ENCODE measurements at places on chromosomes 7 and 10.

DNA sequence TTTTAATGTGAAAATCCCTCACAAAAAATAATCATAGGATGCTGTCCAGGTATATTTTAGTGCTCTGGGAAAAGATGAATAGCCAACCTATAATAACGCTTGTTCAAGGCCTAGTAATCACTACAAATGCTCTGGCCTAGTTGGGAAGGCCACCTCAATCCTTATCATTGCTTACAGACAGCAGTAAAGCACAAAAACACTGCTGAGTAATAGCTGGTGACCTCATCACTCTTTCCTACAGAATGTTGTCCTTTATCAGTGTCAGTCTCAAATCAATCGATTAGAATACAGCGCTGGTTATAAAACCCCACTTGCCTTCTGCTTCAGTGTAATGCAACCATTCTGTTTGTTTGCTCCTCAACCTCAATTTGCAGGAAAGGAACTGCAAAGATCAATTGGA, 72.6 kb upstream of the STEAP1 start:
- DNase-seq = no peak

GRCh38 chr7:20199015-20199737, 18.0 kb downstream of the MACC1 start:
- no peak for DNase-seq

DNA sequence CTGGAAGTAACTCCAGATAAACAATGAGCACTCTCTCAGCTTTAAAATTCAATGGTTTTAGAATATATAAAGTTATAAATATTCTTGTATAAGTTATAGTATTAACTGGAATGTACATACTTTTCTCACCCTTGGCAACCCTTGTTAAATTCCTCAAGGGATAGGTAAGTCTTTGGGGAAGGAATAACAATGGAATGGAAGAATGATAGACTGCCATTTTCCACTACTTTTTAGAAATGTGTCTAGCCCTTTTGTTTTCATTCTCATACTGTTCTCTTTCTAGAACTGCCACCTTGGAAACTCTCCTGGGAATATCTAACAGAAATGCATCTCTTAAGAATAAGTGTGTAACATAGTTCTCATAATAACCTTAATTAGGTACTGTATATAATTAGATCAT, 8.3 kb downstream of the KIF5B start:
- DNase-seq = no peak

GRCh38 chr10:97781618-97782331, 10.0 kb upstream of the SFRP5 start:
- no peak for DNase-seq

DNA sequence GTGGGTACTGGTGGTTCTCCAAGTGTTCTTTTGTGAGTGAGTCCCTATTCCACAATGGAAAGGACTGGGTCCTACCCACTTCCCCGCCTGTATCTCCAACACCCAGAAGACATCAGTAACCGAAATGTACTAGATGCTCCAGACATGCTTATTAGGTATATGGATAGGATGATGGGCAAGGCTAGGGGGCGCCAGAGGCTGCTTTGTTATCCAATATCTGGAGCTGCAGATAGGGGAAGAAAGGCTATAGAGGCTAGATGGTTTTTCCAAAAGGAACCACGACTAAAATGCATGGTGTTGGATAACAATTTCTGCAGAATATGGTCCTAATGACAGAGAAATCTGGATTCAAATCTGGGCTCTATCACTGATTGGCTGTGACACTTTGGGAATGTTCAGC, 56.2 kb upstream of the TM9SF3 start:
- peak; percentile 42 for DNase-seq

DNA sequence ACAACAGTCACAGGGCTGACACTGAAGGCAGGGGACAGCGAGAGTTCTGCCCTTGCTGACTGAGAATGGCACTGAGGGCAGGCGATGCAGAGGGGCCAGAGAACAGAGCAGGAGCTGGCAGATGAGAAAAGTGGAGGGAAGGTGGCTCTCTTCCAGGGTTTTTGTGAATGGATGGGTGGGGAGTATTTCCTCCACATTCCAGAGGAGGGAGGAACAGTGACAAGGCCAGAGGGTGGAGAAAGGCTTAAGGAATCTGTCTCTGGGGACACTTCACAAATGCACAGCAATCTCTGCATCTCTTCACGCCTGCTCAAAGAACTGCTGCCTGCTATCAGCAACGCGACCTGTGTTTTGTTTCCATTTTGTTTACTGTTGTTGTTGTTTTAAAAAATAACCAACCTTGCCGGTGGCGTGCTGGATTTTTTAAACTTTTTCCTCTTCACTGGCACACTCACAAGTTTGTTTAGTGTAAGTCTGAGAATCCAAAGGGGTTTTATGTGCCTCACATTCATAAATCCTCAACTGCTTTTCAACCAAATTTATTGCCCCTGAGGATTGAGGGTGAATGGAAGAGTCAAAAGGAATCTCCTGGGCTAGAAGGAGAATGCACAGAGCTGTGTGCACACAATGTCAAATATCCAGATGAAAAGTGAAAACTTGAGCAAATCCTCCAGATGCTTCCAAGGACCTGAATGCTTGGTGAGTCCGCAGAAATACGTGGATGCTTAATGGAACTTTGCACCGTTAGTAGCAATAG, 129.3 kb downstream of the GLI3 start:
- no peak for DNase-seq

GRCh38 chr7:47040795-47041347, 541.0 kb downstream of the TNS3 start:
- no peak for DNase-seq

DNA sequence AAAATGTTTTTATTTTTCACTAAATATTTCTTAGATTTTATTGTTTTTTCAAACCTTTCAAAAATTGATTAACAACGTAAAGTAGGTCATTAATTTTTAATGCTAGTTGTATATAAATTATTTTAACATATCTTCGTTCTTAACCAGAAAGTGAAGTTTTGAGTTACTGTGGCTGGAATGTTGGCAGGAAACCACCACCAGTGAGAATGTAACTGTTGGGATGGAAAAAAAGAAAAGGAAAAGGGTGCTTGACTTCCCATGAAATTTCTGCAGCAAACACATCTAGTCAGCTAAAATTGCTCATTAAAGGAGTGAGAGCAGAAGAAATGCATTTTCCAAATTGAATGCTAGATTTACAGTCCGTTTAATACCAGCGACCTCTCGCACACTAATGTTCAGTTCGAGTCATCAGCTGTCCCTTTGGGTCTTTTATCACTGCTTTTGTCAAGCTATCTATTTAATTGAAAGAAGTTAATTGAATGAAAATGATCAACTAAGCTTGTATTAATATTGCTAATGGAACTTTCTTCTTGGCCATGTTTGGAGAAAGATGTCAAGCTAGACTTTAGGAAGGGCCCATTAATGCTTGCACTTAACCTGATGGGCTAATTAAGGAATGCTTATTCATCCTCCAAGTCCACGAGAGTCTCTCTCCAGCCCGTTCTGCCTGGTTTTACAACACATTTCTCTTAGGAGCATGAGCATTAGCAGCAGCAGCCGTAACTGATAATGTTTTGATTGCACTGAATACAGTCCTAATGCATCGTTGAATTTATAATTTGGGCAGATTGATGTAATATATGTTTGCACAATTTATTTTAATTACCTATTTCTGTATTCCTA, 70.1 kb downstream of the UBE3C start:
- DNase-seq = no peak

DNA sequence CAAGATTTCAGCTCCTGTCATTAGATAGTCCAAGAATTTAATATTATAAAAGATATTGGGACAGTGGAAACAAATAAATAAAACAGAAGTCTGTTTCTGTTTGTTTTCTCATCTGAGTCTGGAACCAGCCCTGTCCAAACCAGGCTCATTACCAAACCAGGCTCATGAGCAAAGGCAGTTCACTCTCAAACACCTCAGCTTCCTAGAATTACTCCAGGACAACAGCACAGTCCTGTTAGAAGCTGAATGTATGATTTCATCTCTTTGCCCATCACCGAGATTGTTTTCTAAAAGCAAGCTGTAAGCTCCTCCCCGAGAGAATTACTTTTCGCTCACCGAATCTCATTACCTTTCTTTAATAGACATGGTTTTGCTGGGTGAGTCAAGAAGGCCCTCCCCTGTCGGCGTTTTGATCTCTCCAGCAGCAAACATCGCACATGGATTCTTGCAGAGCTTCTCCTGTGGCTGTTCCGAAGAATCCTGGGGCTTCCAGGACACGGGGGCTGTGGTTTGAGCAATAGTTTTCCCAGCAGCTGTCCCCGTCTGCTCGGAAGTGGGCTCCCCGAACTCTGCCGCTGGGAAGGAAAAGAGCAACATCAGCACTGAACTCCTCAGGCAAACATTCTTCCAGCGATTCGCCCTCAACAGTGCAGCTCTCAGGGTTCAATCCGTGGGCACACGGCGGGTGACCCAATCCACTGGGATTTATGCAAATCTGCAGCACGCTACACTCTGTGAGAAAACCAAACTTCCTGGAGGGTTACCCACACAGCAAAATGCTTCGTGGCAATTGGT, 112.5 kb downstream of the SVIL start:
- no peak for DNase-seq

GRCh38 chr7:50428911-50429310, 21.2 kb downstream of the FIGNL1 start:
- DNase-seq = no peak

DNA sequence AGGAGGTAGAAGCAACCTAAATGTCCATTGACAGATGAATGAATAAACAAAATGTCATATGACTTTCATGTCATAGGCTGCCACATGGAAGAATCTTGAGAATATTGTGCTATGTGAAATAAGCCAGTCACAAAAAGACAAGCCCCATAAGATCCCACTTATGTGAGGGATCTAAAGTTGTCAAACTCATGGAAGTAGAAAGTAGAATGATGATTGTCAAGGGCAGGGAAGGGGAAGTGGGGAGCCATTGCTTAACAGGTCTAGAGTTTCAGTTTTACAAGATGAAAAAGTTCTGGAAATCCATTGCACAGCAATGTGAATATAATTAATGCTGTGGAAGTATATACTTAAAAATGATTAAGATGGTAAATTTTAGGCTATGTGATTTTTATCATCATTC, 229.3 kb upstream of the KMT2E start:
- no peak for DNase-seq

GRCh38 chr7:151736403-151736909, 140.5 kb downstream of the PRKAG2 start:
- DNase-seq = no peak

GRCh38 chr10:77036993-77037734, 600.4 kb downstream of the KCNMA1 start:
- no peak for DNase-seq

DNA sequence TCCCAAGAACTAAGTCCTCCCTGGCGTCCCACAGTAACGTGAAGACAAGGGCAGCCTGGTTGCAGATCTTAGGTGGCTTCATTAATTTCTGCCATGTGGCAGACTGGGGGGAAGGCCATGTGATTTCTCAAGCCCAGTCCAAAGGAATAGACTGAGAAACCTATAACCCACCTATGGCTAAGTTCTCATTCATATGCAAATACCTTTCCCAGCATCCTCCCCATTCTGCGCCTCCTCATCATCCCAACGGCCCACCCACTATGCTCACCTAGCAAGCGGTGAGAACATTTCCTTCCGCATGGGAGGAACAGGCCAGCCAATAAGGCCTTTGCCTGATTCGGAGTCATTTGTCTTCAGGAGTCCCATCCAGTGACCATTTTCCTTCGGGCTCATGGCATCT, 8.2 kb upstream of the CLEC2L start:
- DNase-seq = no peak

DNA sequence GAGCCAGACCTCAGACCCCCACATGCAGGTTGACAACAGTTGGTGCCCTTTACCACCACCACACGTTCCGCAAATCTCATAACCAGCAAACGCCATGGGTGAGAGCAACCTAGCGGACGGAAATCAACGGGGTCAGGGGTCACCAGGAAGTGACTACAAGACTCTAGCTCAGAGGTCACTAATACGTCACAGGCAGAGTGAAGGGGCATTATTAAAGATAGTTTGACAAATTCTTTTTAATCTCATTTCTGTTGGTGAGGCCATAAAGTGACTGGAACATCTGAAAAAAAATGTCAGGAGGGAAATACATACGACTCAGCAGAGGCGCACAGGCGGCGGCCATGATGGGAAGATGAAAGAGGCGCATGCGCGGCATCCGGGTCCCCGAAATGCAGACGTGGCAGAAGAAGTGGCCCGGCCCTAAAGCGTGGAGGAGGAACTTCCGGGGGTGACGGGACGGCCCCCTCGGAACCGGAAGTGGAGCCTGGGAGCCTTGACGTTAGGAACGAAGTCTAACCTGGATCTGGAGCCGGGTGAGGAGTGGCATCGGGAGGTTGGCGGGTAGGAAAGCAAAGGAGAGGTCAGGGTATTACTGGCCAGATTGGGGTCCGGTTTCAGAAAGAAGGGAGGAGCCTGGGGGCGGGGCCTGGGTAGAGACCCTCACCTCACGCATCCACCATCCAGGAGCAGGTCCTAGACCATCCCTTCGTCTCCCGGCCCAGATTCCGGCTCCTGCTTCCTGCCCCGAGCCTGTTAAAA, at the start of gene SEC24C:
SEC24C (plus strand) TSS at position 468 of the 759 bp plus-strand sequence. CDS start 2,461 bp downstream, outside the sequence.
- peak; percentile 94 for DNase-seq

- DNase-seq = no peak
Measured at GRCh38 chr7:117837841-117838240, 35.4 kb downstream of the CTTNBP2 start.

- DNase-seq = no peak
Measured at GRCh38 chr7:92843034-92843760, 6.8 kb upstream of the CDK6 start.

- DNase-seq = no peak
Measured at GRCh38 chr7:6244021-6244420, 28.4 kb downstream of the CYTH3 start.

- no peak for DNase-seq
Measured at GRCh38 chr10:132168571-132169030, 18.1 kb upstream of the DPYSL4 start.

DNA sequence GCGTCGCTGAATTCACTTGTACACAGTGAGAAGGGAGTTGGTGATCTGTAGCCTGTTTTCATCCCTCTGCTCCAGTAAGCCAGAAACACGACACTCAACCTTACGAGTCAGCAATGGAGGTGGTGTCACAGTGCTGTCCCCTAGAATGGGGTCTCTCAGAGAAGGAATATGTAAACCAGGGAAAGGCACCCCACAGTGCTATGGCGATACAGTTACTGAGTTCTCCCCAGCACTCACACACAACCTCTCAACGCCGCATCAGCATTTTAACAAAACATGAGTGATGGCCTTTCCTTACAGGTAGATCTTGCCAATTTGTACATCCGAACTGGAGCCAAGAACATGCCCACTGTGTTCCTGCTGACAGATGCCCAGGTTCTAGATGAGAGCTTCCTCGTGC, 196.3 kb downstream of the CDCA7L start:
- no peak for DNase-seq

All from activated naive CD4-positive, alpha-beta T cell treated with anti-CD3 and anti-CD28 coated beads, Interleukin-2, amount 50 U/mL, for 16 hours (primary cell).